ENCODE measurements at places on chromosomes 13 and 19.

DNA sequence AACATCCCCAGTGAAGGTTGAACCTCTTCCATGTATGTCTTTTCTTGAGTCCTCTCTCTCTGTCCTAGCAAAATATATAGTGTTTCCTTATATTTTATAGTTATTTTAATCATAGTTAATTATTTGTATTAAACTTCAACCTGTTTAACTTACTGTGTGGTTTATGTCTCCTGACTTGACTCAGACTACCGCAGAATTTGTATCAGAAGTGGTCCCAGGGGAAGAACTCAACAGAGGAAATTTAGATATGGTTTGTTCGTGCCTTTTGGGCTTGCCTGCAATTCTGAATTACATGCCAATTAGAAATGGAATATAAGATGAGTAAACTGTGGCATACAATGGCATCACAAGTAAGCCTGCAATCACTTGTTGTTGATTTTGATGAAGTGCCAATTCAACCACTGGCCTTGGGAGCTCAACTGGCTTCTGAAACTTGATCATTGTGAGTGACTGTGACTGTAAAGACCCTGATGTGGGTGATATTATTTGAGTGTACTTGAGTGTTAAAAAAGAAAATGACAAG is 1459.5 kb upstream of the PCDH20 start:
- DNase-seq, result no peak

DNA sequence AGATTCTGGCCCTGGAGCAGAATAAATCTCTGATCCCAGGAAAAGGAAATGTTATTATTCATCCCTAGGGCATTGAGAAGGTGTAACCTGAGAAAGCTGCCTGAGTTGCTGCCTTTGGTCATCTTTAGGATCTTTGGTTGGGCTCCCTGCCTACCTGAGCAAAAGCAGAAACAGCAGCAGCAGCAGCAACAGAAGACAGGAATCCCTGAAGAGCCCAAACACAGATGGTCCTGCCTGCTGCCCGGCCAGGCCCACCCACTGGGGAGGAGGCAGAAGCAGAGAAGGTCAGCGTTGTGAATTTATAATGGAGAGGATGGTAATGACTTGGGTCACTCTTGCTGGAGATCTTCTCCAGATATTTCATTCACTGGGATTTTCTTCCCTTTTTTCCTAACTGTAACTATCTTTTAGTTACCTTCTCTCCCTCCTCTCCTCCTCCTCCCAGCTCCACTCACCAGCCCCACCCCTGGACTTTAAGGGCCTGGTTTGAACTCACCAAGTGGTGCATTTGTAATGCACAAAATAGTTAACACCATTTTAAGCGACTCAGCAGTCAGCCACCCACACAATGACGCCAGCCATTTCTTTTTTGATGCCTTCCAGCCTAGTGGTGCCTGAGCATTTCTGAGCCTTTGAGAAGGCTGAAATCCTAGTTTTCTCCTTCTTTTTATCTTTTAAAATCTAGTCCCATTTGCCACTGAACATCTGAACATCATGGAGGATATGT is 91.7 kb downstream of the HSPH1 start:
- DNase-seq, result no peak

GRCh38 chr13:27504868-27505194 is 54.5 kb upstream of the MTIF3 start:
- no peak for DNase-seq

GRCh38 chr19:15935167-15935702 is 906 bp upstream of the CYP4F11 start:
- no peak for DNase-seq

- DNase-seq, result no peak
Measured at GRCh38 chr19:1220976-1221903, 15.7 kb downstream of the STK11 start.

DNA sequence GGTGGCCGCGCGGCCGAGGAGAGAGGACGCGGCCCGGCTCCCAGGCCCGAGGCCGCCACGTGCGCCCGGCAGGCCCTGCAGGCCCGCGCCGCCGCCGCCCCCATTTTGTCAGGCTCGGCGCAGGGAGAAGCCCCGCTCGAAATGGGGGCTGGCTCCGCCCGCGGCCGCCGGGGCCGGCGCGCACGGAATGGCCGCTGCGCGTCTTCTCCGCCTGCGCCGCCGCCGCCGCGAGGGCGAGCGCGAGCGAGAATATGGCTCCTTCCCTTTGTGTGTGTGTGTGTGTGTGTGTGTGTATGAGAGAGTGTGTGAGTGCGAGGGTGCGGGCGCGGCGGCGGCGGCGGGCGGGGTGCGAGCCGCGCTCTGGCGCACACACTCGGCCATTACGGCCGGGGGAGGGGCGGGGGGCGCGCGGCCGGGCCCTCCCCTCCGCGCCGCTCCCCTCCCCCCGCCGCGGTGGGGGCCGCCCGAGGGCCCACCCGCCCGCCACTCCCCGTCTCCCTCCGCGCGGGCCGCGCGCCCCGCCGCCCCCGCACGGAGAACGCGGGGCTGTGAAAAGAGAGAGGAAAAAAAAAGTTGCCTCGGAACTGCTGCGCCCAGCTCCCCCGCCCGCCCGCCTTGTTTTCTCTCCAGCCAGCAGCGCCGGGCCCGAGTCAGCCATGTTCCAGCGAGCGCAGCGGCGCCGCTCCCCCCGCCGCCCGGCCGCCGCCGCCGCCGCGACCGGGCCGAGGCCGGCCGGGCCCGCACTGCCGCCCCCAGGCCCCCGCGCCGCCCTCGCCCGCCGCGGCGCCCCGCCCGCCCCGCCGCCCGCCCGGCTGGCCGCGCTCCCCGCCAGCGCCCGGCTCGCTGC is 1.0 kb downstream of the HMGB1 start:
- DNase-seq, result peak; percentile 61

GRCh38 chr13:75751350-75751749 is 115.2 kb downstream of the LMO7 start:
- DNase-seq, result no peak

GRCh38 chr13:62433660-62434059 is 1018.0 kb upstream of the PCDH20 start:
- DNase-seq, result no peak

DNA sequence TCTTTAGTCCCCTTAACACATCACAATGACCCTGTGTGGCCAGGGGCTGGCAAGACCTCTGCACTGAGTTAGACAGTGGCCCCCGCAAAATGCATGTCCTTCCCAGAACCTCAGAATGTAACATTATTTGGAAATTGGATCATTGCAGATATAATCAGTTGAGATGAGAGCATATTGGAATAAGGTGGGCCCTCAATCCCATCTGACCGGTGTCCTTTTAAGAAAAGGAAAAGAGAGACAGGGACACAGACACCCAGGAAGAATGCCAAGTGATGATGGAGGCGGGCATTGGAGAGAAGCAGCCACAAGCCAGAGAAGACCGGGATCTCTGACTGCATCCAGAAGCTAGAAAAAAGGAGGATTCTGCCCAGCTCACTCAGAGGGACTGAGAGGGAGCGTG is 1.8 kb downstream of the FAM187B start:
- DNase-seq, result no peak

- DNase-seq, result no peak
Measured at GRCh38 chr19:19451429-19452242, 46.2 kb downstream of the GATAD2A start.

- DNase-seq, result no peak
Measured at GRCh38 chr13:112251930-112252585, 124.1 kb upstream of the SPACA7 start.

DNA sequence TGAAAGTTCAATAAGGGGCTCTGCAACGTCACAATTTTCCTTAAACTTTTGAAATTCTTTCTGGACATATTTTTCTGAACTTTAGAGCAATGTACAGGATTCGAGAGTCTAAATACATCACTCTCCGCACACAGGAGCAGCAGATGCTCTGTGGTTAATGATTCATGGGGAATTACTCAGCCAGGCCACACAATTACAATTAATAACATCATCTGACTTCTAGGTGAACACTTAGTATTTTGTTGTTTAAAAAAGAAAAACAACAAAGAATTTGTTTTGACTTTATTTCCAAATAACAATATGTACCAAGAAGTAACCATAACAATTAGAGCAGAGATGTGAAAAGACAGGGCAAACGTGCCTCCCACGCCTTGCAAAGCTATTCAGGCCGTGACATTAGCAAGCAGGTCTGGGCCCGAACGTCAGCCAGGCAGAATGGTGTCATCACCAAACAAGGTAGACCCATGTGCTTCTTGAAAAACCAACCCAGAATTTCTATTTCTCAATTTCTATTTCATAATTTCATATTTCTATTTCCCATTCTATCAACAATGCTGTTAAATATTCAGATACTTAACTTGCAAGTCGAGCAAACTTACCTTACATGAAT is 236.3 kb downstream of the COL4A1 start:
- no peak for DNase-seq

DNA sequence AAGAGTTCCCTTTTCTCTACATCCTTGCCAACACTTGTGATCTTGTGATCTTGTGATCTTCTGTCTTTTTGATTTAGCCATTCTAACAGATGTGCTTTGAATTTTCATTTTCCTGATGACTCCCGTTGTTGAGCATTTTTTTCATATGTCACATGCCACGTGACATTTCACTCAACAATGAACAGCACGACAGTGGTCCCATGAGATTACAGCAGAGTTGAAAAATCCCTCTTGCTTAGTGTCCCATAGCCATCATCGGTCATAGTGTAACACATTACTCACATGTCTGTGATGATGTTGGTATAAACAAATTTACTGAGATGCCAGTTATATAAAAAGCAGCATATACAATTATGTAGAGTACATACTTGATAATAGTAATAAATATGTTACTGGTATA is 256.1 kb upstream of the OBI1 start:
- no peak for DNase-seq

DNA sequence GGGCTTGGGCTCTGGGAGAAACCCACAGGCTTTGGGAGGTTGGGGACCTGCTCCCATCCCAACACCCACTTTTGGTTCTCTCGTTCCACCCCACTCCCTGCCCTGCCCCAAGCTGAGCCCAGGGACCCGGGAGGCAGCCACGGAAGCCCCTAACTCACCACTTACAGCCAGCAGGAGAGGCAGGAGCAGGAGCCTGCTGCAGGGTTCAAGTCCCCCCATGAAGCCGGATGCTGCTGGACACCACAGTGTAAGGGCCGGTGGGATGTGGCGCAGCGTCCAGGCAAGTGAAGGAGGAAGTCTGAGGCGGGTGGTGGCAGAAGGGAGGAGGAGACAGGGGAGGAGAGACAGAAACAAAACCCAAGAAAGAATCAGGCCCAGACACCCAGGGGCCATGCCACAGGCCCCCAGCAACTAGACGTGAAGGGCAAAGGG is at the start of gene TYROBP:
Gene TYROBP (minus strand): TSS at position 286 of the 432 bp plus-strand sequence. CDS start 67 bp downstream, at position 219.
- DNase-seq, result no peak

DNA sequence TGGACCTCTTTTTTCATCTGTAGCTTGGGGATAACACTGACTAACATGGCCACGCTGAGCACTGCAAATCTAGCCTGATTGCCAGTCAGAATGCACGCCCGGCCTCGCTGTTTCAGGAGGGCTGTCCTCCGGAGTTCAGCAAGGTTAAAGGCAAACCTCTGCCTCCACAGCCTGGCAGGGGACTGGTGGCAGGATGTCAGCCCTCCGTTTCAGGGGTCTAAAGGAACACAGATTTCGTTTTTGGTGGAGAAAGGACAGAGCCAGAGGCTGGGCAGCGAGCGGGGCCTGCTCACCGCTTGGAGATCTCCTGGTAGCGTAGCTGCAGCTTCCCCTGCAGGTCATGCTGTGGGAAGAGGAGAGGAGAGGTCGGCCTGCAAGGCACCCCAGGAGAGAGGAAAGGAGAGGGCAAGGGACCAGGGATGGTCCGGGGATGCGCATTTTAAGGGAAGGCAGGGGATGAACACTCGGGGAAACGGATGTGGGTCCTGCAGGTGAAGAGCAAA is 560 bp downstream of the NDUFA7 start:
- DNase-seq, result peak; percentile 23

DNA sequence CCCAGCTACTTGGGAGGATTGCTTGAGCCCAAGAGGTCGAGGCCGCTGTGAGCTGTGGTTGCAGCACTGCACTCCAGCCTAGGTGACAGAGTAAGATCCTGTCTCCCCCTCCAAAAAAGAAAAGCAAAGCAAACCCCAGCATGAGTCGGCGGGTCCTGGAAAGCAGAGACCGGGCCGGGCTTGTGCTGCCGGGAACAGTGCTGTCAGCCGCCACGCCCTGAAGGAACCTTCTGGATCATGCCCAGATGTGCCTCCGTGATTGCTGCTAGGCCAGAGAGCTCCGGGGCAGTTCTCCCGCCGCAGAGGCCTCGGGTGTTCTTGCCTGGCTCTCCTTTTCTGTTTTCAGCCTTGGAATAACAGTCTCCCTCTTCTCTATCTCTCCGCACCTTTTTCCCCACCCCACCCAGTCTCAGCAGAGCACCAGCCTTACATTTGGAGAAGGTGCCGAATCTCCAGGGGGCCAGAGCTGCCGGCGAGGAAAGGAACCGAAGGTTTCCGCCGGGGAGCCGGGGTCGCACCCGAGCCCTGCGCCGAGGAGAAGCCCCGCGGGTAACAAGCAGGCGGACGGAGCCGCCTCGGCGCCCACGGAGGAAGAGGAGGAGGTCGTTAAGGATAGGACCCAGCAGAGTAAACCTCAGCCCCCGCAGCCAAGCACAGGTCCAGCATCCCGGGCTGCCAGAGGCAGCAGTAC is 181.9 kb downstream of the STK24 start:
- no peak for DNase-seq

DNA sequence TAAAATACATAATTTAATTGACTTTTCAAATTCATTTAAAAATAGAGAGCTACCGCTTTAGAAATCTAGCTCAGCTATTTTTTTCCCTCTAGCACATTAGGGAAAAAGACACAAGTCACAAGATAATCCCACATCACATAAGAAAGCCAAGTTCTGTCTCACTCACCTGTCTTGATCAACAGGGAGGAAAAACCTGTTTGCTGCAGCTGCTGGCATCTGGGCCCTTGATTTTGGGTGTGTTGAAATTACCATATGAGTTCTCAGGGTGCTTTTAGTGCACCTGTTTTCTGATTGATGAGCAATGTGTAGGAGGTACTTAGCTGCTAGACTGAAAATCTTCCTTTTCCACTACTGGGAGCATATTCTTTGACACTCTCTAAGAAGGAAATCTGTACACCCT is 53.8 kb downstream of the ZDHHC20 start:
- DNase-seq, result no peak

GRCh38 chr19:47036097-47036651 is 12.2 kb downstream of the TMEM160 start:
- no peak for DNase-seq

GRCh38 chr19:34365463-34366401 is 736 bp downstream of the GPI start:
- no peak for DNase-seq

- DNase-seq, result no peak
Measured at GRCh38 chr19:5216141-5216847, 124.3 kb downstream of the PTPRS start.

GRCh38 chr19:49592486-49593232 is 1.7 kb downstream of the PRR12 start:
- no peak for DNase-seq

- DNase-seq, result no peak
Measured at GRCh38 chr13:48600374-48601364, 53.1 kb upstream of the CYSLTR2 start.

GRCh38 chr13:24748061-24748400 is 15.9 kb upstream of the RNF17 start:
- DNase-seq, result no peak

- no peak for DNase-seq
Measured at GRCh38 chr13:88806438-88806837, 1135.3 kb downstream of the SLITRK5 start.
